Fibroblast of mammary gland (primary cell): ENCODE measurements at places on chromosomes 11 and 22.

GRCh38 chr22:37187891-37188761, at the start of gene C1QTNF6:
TSS of gene C1QTNF6 (minus strand) at chr22:37188247. CDS start at chr22:37188213, 34 bp downstream.
- peak; percentile 35 for DNase-seq

- DNase-seq = no peak
Observed at GRCh38 chr11:111093061-111093460, 152.5 kb upstream of the POU2AF2 start.

- DNase-seq = no peak
Observed at GRCh38 chr11:89347071-89347470, 144.1 kb downstream of the NOX4 start.

DNA sequence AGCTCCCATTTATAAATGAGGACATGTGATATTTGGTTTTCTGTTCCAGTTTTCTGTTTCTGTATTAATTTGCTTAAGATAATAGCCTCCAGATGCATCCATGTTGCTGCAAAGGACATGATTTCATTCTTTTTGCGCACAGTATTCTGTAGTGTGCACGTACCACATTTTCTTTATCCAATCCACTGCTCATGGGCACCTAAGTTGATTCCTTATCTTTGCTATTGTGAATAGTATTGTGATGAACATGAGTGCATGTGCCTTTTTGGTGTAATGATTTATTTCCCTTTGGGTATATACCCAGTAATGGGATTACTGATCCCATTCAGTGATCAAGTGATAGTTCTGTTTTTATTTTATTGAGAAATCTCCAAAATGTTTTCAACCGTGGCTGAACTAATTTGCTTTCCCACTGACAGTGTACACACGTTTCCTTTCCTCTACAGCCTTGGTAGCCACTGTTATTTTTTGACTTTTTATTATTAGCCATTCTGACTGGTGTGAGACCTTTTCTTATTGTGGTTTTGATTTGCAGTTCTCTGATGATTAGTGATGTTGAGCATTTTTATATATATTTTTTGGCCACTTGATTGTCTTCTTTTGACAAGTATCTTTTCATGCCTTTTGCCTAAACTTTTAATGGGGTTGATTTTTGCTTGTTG, 226.0 kb upstream of the ANO3 start:
- no peak for DNase-seq

- no peak for DNase-seq
Observed at GRCh38 chr11:34633640-34633989, 12.7 kb downstream of the EHF start.

- DNase-seq = no peak
Observed at GRCh38 chr22:26670459-26670858, 13.1 kb downstream of the MIAT start.

- DNase-seq = peak; percentile 86
Observed at GRCh38 chr22:24390576-24390975, 36.8 kb upstream of the ADORA2A start.

DNA sequence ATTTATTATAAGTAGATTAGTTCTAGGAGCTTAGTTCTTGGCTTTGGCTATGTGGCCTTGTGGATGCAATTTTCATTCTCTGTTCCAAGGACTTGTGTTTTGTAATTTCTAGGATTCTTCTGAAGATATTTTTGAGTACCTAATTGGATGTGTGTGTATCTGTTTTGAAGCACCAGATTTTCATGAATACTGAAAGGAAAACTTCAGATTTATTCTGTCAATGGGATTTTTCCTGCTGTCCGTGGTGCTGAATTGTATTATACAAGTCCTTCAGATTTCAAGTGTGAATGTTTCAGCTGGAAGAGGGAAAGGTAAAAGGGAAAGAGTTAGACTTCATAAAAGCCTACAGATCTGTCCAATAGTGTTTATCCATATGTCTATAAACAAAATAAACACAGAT, 18.2 kb upstream of the SYN3 start:
- DNase-seq = peak; percentile 11

DNA sequence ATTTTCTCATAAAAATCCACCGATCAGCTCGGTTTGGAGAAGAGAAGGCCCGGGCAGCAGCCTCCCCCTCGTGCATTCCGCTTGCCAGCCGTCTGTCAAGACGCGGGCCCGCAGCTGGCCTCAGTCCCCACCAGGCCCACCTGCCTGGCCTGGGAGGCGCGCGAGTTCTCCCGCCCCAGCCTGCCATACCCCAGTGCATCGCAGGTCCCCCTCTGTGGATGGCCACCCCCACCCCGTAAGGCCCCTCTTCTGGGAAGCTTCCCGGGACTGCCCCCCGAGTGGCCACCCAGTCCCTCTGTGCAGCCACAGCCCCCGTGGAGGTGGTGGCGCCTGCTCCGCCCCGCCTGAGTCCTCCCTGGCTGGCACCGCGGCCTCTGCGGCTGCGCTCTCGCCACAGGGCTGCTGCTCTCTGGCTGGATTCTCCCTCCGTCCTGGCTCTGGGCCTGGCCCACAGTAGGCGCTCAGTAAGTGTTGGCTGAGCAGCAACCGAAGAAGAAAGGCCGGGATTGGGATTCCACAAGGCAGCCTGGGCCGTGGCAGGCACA, 74.0 kb upstream of the TCF20 start:
- DNase-seq = no peak

DNA sequence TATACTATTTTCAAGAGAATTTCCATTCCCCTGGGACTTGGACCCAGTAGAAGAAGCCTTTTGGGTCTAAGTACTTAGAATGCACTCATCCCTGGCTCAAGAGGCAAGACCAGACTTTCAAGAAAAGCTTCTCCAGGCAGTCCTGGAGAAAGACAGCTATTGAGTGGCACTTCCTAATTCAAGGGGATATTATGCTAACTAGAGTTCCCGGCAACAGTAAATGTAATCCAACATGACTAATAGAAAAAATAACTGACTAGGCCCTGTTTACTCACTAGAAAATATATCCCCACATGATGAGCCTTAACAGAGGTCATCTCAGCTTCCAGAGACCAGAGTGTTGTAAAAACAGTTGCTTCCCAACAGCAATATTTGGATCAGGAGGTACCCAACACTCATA, 47.2 kb upstream of the AKIP1 start:
- DNase-seq = peak; percentile 89

GRCh38 chr11:5809122-5809519, 397 bp downstream of the OR52N2 start:
- peak; percentile 2 for DNase-seq

- DNase-seq = peak; percentile 14
Observed at GRCh38 chr11:108803776-108804175, 138.9 kb downstream of the DDX10 start.

DNA sequence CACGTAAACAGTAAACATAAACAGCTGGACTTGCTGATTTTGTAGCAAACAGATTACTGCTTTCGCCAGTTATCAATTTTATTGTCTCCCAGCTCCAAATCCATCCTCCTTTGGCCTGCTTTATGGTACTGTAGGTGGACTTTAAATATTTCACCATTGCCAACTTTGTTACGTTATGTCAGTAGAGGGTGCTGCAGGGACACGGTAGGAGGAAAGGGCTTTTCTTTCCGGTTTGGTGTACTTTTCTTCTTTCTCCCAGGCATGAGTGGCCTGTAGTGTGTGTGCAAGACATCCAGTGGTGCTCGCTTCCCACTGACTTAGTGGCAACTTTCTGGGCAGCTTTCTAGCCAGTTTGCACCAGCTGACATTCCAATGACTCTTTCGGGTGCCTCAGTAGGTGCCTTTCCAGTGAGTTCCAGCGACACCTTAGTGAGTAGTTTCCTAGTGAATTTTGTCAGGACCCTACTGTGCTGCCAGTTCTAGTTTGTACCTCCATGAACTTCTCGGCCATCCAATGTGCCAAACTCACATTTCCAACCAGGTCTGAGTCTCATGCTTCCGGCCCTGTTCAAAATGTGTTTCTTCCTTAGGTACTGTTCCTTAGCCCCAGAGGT, 267.6 kb upstream of the TENM4 start:
- peak; percentile 34 for DNase-seq

DNA sequence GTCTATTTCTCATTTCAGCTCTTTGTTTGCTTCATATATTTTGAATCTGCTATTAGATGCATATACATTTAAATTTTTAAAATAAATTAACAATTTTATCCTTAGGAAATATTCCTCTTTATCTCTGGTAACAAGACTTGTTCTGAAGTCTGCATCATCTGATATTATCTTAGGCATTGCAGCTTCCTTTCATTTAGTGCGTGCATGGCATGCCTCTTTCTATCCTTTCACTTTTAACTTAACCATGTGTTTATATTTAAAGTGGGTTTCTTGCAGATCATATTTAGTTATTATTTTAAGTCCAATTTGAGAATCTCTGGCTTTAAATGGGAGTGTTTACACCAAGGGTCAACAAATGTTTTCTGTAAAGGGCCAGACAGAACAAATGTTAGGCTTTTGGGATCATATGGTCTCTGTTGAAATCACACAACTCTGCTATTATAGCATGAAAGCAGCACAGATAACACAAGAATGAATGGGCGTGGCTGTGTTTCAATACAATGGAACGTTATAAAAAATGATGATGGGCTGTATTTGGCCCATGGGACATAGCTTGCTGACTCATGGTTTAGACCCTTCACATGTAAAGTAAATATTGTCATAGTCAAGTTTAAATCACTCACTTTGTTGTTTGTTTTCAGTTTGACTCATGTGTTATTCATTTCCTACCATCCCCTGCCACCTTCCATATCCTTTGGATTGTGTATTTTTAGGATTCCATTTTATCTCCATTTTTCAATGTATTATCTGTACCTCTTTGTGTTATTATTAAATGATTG, 83.9 kb upstream of the SNX19 start:
- DNase-seq = peak; percentile 97

DNA sequence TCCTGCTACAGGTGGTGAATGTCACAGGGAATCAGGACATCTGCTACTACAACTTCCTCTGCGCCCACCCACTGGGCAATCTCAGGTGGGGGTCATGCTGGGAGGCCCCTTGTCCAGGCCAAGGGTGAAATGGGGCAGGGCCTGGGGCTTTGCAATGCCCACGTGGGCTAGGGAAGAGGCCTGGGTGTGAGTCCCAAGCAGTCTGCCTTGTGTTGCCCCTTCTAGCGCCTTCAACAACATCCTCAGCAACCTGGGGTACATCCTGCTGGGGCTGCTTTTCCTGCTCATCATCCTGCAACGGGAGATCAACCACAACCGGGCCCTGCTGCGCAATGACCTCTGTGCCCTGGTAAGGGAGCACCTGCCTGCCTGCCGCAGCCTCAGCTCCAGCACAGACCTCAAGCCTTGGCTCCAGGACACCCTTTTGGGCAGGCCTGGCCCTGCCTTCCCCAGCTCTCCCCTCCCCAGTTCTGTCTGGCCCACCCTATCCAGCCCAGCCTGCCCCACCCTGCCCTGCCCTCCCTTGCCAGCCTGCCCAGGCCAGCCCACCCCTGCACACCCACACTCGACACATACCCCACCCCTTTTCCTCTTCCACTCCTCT, 9.1 kb upstream of the TAGLN start:
- DNase-seq = no peak

DNA sequence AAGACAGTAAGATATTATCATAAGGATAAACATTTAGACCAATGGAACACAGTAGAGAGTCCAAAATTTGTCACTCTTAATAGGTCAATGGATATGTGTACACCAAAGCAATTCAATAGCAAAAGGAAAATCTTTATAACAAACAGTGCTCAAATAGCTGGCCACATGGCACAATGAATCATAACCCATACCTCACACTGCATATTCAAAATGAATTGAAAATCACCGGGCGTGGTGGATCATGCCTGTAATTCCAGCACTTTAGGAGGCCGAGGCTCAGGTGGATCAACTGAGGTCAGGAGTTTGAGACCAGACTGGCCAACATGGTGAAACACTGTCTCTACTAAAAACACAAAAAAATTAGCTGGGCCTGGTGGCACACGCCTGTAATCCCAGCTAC, 8.4 kb downstream of the SNX32 start:
- DNase-seq = no peak

DNA sequence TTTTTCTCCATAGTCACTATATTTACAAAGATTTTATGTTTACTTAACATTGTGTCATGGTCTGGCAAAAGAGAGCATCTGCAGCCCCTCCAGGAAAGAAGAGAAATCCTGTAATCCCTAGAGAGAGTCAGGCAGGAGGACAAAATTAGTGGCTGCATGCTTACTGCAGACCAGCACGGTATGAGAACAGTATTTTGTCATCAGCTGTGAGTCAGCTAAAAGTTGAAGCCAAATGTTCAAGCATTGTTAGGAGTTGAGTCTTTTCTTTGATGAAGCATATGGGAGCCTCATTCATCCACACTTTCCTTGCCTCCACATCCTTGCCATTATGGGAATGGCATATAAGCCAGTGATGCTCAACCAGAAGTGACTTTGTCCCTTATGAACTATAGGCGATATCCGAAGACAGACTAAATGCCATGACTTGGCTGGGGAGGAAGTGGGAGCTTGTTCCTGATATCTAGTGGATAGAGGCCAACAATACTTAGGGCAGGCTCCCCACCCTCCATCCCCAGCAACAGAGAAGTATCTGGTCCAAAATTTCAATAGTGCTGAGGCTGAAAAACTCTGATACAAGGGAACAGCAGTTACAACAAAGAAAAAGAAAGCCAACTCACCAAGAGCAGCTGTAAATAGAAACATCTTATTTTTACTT, 112.0 kb upstream of the OR5AK2 start:
- peak; percentile 76 for DNase-seq

DNA sequence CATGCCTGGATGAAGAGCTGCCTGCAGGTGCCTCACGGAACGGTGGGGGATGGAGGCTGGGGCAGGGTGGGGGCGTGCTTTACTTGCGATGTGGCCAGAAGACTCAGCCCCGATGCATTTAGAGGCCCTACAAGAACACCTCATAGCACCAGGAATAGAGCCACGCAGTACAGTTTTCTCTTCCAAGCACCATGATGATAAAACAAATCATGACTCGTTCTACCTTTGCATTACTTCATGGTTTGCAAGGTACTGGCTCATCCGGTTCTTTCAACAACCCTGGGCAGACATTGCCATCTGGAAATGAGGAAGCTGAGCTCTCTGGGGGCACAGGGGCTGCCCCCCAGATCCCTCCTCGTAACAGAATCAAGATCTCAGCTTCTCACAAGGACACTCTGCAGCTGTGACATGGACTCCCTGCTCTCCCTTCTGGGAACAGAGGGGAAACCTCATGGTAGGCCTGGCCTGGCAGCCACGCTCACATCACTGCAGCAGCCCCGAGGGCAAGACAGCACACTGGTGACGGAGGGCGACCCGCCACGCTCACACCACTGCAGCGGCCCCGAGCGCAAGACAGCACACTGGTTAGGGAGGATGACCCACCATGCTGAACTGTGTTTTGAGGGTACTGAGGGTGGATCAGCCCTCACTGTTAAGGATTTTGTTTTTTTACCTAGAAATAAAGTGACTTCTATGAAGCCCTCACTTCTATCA, 46.9 kb downstream of the PHF21B start:
- no peak for DNase-seq

GRCh38 chr11:132631989-132632388, 900.3 kb downstream of the OPCML start:
- DNase-seq = no peak

DNA sequence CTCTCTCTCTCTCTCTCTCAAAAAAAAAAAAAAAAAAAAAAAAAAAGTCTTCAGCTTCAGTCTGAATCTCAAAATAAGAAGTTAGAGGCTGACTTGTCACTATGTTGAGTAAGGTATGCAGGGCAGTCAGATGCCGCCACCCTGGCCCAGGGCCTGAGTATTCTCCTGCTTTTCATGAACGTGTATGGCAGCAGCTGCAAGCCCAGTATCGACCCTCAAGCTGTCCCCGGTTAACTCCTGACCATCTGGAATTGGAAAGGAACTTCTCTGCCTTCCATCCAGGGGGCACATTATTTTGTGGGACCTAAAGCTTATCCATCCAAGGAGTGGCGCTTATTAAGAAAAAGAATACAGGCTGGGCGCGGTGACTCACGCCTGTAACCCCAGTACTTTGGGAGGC, 11.4 kb downstream of the MRGPRD start:
- DNase-seq = no peak
